ENCODE measurements at places on chromosomes 12 and 14.

DNA sequence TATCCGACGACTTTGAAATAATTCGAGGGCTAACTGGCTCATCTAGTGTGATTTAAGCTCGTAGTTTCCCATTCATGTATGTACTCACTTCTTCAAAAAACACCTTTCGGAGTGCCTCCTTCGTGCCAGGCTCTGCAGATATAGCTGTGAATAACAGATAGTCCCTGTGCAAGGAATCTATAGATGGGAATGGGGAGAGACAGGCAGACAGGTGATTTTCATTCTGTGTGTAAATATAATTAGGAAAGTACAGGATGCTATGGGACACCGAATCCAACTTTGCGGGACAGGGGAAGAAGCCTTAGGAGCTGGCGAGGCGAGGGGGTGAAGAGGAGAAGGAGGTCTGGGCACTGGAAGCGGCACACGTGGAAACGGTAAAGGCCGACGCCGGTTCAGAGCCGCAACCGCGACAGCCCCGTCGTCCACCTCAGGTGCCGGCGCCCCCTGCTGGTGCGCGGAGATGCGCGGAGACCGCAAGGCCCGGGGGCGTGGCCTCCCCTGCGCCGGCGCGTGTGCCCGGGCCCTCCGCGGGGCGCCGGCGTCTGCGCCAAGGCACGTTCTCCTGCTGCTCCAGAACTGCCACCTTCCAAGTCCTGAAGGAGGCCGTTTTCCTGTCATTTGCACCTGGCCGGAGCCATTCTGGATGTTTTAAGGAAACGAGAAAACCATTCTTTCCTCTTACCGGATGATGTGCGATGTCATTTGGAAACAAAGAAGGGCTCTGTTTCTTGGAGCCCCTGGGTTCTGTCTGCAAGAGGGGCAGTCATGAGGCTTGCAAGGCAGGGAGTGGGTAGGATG lies 18.0 kb upstream of the CACNA1C start:
- peak; percentile 78 for DNase-seq

GRCh38 chr12:98698603-98699463 lies 53.7 kb downstream of the APAF1 start:
- DNase-seq: peak; percentile 55

- DNase-seq: no peak
Observed at GRCh38 chr12:120075034-120075616, 41.4 kb downstream of the RAB35 start.

DNA sequence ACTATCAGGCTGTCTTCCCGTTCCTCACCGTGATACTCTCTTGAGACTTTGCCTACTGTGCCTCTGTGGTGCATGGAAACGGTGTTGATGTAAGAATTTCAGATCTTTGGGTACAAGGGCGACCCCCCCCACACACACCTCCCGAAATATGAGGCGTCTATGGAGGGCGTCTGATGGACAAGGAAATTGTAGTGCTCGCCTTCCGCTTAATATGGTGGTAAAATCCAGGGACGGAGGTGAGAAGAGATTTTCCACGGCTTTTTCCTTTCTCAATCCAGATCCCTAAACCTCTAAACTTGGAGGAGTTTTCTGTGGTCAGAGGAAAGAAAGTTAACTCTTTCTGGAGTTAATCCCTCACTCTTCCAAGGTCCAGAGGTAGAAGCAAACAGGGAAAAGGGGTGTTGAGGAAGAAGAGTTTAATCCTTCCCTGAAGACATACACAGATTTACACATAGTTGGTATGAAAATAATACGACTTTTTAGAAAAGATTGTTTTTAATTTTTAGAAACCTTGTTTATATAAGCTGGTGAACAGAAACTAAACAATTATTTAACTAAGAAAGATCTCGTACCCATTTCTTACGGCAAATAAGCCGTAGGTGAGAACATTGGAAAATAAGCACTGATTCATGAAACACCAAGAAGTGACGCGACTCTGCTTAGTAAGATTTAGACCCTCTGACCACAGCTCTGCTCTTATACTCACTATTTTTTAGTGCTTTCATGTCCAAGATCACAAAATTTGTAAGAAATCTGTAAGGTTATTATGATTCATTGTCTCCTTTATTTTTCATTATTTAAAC lies 23.1 kb upstream of the RNASE12 start:
- no peak for DNase-seq

- DNase-seq: no peak
Observed at GRCh38 chr14:76375947-76376404, at the start of gene ESRRB. Gene ESRRB (plus strand): TSS chr14:76376137. CDS start chr14:76376402, 265 bp downstream.

GRCh38 chr12:64889434-64890216 lies 65.2 kb downstream of the TBC1D30 start:
- no peak for DNase-seq

DNA sequence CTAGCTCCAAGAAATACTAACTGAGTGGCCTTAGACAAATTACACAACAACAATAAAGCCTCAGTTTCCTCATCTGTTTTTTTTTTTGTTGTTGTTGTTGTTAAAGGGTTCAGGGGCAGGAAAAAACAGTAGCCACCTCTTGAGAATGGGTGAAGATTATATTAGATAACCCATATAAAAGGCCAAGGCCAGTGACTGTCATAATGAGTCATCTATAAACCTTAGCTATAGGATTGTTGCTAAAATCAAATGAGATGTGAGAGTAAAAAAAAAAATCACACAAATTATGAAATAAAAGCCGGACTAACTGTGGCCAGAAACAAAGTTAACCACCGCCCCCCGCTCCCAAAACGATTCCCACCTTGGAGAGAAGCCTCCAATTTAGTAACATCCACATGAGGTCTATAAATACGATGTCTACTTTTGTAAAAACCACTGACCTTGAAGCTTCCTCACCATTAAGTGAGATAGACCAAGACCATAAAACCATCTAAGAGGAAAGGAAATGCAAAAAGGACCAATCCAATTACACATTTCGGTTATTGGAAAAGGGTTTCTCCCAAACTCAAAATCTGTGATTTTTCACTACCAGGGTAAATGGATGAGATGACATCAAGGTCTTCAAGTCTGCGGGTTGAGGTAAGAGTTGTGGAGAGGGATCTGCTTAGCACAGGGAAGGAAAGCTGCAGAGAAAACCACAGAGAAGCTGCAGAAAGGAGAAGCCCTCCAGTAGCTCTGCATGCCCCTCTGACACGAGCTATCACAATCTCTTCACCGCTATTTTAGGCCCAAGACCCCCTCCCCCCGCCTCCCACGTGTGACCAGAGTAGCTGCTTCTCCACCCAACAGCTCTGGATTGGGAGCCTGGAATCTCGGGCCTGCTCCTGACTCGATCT lies 1.0 kb downstream of the NAA25 start:
- peak; percentile 52 for DNase-seq

DNA sequence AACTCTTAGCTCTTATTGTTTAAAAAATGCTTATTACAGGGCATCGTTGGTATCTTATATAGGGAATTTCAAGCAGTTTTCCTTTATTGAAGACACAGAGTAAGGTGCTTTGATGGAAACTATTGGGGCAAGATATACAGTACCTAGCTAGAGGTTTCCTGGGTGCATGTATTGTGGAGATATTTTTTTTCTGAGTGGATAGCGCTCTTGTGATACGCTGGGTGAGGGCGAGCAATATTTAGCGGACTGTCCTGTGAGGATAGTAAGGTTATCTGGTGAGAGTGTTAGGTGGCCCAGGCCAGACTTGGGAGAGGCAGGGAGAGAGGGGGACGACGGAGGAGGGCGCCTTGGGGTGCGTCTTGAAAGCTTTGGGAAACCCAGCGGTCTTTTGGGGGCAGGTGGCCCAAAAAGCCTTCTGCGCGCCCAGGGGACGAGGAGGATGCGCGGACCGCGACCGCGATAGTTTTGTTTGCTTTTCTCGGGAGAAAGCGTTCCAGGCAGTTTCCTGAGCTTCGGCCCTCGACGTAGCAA lies 596 bp upstream of the BICD1 start:
- DNase-seq: no peak

GRCh38 chr14:89377544-89377943 lies 39.5 kb downstream of the FOXN3 start:
- no peak for DNase-seq

DNA sequence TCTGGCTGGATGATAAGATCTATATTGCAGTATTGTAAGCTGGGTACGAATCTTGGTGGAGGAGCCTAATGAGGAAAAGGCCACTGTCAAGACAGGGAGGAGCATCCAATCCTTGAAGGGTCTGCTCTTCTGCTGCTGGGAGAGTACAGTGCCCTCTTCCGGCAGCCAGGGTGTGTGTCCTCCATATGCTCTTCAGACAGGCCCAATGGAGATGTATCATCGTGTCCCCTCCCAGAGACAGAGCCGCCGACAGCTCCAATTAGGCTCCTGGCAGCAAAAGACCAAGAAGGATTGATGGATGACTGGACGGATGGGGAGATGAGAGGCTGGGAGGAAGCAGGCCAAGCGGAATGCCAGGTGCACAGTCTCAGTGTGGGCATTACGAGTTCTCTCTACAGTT lies 51.6 kb upstream of the PIWIL1 start:
- DNase-seq: no peak

- DNase-seq: no peak
Observed at GRCh38 chr12:104801427-104801826, 156.7 kb downstream of the SLC41A2 start.

DNA sequence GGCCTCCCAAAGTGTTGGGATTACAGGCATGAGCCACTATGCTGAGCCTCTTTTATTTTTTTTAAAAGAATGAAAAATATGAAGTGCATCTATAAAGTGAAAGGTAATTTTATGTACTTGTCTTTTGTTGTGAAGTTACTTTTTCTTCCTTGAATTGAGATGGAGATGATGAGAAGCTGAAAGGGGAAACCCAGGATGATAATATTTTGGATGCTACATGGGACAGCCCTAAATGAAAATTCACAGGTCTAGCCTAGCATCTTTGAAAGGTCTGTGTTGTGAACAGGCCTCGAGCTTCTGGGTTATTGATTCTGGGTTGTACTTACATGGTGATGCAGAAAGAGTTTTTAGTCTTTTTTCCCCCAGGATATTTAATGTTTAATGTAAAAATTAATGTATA lies 14.6 kb downstream of the DIP2B start:
- DNase-seq: no peak

DNA sequence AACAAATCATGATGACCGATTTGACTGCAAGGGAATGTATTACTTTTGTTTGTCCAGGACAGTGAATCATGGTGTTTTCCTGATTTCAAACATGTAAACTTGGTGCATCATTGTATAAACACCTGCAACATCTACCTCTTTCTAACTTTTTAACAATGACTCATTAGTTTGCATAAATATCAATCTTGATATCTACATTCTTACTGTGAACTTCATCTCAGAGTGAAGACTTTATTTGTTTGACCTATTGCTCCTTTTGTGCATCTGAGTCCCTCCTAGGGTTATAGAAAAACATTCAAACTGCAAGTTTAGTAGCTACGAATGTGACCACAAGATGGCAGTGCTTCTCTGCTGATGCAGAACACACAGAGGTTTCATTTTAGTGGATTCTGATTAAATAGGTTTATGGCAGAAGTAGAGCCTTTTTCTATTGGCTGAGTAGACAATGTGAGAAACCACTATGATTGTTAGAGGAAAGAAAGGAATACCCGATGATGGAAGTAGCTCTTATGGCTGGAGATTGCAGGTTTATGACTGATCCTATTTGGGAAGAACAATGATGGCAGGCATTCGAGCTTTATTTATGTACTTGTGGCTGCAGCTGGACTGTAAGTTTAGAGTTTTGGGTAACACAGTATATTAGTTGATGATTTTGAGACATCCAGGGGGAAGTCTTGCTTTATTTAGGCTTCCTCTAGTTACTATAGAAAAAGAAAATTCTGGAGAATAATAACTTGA lies 244.2 kb upstream of the OR4E1 start:
- peak; percentile 64 for DNase-seq

DNA sequence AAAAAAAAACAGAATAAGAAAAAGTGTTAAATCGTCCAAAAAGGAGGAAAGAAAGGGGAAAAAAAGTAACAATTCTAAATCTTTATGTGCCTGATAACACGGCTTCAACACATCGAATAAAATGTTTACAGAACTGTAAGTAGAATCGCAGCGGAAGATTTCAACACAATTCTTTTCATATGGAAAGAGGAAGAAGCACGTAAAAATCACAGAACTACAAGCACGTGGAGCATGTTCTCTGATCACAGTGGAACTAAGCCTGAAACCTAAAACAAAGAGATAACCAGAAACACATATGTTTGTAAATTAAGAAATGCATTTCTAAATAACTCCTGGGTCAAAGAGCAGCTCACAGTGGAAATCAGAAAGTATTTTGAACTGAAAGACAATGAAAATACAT lies 8.7 kb downstream of the CLEC7A start:
- DNase-seq: no peak

DNA sequence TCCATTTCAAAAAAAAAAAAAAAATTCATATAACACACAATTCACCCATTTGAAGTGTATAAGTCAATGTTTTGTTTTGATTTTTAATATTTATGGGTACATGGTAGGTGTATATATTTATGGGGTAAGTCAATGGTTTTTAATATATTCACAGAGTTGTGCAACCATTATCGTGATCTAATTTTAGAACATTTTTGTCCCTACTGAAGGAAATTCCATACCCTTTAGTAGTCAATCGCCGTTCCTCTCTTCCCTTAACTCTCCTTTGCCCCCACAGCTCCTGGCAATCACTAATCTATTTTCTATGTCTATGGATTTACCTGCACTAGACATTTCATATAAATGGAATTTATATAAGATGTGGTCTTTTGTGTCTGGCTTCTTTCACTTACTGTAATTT lies 92.8 kb downstream of the TRAFD1 start:
- no peak for DNase-seq

- no peak for DNase-seq
Observed at GRCh38 chr12:76623931-76624330, 64.4 kb upstream of the OSBPL8 start.

All from Peyer's patch (tissue), 4 donors.